ENCODE measurements at places on chromosomes 3 and 15.

- DNase-seq, result no peak
These were observed 171.7 kb downstream of the C3orf38 start for GRCh38 chr3:88321363-88322050.

GRCh38 chr3:194184801-194185200 lies 48.9 kb downstream of the HES1 start:
- no peak for DNase-seq

GRCh38 chr3:30475038-30475808 lies 131.2 kb upstream of the TGFBR2 start:
- peak; percentile 19 for DNase-seq

- no peak for DNase-seq
These were observed 28.3 kb downstream of the PTH1R start for GRCh38 chr3:46905661-46906451.

- DNase-seq, result no peak
These were observed 12.9 kb downstream of the SEC11A start for GRCh38 chr15:84702961-84703482.

DNA sequence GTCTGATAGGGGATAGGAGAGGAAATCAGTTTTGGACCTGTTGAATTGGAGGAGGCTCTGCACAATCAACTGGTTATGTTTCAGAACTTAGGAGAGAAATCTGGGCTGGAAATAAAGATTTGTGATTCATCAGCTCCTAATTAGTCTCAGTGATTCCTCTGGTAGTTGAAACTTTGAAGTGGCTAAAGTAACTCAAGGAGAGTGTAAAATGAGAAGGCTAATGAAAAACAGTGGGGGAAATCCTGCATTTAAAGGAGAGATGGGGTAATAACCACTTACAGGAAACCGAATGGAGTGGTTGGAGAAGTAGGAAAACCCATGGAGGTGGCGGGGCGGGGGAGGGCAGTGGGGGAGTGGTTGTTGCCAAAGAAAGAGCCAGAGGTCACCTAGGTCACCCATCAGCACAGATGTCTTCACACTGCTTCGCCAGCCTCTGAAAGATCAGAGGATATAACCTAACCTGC lies 32.6 kb downstream of the MAP2K5 start:
- no peak for DNase-seq

- DNase-seq, result no peak
These were observed 12.9 kb upstream of the DCBLD2 start for GRCh38 chr3:98914210-98915080.

DNA sequence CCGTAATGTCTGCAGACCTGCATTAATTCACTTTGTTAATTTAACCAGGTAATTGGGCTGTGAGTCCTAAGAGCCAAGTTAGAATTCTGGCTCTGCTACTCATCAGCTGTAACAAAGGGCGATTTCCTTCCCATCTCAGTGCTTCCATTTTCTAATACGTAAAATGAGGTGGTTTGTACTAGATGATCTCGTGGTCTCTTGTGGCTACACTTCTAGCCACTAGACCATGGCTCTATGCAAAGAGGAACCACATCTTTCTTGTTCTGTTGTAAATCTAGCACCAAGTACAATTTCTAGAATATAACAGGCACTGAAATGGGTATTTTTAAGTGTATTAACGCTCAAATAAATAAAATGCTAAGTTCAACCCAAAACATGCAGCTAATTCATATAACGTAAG lies 174.4 kb upstream of the THBS1 start:
- DNase-seq, result no peak

- DNase-seq, result no peak
These were observed 60.5 kb downstream of the DLG1 start for GRCh38 chr3:197237897-197238296.

GRCh38 chr3:46866720-46867549 lies 3.7 kb upstream of the MYL3 start:
- DNase-seq, result peak; percentile 85

DNA sequence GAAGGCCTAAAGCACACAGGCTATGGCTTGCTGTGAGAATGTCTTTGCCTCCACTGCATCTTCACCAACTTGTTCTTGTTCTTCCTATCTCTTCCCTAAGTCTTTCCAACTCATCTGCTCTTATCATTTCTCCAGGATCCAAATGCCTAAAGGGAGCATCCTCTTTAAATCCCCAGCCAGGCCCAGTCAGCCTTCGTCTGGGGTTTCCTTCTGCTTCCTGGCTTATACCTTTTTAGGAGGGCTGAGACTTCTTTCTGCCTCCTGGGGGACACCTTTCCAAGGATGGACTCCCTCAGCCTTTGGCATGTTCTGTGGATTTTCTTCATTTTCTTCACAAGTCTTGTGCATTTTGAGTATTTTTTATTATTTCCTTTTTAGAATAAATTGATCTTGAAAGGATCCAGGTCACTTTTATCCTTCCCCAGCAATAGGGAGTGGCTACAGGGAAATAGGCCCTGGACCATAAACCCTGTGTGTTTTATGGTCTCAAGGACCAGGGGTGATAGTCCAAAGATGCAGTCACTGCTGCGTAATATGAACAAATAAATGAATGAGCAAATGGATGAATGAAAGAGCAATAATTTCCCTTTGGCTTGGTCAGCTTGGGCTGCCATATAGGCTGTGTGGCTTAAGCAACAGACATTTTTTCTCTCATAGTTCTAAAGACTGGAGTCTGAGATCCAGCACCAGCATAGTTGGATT lies 122.1 kb upstream of the LRIG1 start:
- no peak for DNase-seq

DNA sequence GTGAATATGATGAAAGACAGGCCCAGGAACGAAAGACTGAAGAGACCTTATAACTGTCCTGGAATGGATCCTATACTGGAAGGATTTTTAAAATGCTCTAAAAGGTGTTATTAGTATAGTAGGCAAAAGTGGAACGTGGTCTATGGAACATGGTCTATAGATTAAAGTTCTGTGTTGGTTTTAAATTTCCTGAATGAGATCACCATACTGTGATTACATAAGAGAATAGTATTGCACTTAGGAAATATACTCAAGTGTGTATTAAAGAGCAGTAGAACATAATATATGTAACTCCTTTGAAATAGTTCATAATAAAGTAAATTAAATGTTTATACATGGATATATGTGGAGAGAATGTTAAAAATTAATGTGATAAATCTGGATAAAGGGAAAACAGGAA lies 68.2 kb downstream of the SPRED1 start:
- no peak for DNase-seq

GRCh38 chr3:174116421-174116820 lies 718.9 kb downstream of the NLGN1 start:
- DNase-seq, result no peak

- no peak for DNase-seq
These were observed 11.5 kb upstream of the MSL2 start for GRCh38 chr3:136207489-136208115.

- DNase-seq, result no peak
These were observed 2.8 kb downstream of the NFKBIZ start for GRCh38 chr3:101851850-101852714.

- DNase-seq, result no peak
These were observed 16.2 kb downstream of the CLRN1 start for GRCh38 chr3:150956376-150956775.
